ENCODE measurements at places on chromosomes 3 and 15. TPM values are rescaled to one million over a fixed set of nuclear protein-coding genes. Genes with fewer than 3 reads are reported as not detected.

GRCh38 chr15:77295446-77295845, 124.5 kb downstream of the PEAK1 start:
- peak; percentile 4 for DNase-seq

GRCh38 chr3:170010498-170010897, 27.3 kb upstream of the GPR160 start:
- DNase-seq: no peak

DNA sequence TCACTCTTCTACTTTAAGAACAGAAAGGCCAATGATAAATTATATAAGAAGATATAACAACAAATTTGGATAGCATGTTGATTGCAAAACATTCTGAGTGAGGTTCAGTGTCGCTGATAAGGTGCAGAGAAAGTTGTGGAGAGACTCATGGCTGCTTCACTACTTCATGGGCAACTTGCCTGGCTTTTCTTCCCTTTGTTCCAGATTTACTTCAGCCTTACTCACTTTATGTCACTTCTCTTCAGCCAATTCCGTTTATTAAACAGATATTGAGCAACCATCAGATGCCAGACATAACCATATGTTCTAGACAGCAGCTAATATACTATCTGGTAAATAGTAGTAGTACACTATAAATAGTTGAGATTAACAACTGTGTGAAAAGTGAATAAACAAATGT, 150.0 kb upstream of the CHL1 start:
- no peak for DNase-seq

DNA sequence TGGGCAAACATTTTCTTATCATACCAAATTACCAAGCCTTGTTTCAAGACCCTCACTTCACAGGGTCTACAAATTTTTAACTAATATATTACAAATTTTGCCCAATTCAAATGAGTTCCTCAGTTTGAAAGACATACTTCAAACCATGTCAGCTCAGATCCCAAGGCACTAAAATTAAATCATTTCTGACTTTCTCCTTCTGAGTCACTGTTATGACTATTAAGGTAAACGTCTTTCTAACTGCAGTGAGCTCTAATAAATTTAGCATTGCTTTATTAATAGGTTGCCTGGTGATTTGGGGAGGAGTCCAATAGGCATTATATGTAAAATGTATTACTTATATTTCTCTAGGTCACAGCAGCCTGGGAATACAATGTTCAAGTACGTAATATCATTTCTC, 158.2 kb upstream of the ARHGEF26 start:
- DNase-seq: no peak

Gene RAB6B
- total RNA-seq: 1.8 TPM

Gene ZNF502
- total RNA-seq: 6.8 TPM
